CD4-positive, alpha-beta T cell treated with Interleukin-4 for 4 hours (primary cell): ENCODE measurements at places on chromosomes 7 and 10.

DNA sequence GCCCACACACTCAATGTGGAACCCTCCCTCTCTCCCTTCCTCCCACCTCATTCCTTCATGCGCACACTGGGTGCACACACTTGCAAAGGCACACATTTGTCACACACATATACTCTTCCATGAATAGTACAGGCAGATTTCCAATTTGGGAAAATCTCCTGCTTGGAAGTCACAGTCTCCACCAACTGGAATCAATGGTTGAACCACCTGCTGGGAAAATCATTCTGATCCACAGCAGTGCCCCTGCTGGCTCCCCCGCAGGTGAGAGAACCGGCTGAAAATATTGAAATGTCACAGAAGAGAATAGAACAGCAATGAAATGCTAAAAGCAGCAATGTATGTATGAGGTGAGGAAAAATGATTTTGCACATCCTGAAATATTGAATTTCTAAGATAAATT is 232.7 kb downstream of the ADAM12 start:
- no peak for DNase-seq

DNA sequence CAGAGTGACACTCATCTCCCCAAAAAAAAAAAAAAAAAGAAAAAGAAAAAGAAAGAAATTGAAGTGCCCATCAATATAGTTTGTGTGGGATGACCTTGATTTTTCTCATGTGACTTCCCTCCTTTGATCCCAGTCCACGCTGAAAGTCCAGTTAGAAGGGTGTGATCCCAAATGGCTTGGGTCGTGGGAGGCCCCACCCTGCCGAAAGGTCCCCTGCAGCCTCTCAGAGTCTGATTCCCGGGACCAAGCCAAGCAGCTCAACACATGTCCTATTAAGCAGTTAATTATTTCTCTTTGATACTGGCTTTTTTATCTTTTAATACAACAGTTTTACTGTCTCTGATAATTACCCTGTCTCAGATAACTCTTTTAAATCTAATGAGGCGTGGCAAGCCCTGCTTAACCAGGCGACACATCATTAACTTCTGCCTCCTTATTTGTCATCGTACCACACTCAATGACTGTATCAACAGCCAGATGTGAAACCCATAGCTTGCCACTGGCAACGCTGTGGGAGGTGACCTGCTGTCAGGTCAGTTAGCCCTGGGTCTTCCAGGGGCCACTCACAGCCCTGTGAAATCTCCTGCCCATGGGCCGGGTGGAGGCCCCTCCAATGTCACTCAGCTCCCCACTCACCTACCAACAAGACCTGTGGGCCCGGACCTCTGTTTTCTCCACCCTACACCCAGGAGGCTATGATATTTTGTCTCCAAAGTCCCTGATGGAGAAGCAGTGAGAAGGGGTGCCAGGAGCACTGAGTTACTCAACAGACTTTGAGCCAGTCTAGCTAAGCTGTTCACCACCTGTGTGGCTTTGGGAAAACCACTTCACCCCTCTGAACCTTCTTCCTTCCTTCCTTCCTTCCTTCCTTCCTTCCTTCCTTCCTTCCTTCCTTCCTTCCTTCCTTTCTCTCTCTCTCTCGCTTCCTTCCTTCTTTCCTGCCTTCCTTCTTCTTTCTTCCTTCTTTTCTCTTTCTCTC is 110.0 kb upstream of the SFMBT2 start:
- no peak for DNase-seq

DNA sequence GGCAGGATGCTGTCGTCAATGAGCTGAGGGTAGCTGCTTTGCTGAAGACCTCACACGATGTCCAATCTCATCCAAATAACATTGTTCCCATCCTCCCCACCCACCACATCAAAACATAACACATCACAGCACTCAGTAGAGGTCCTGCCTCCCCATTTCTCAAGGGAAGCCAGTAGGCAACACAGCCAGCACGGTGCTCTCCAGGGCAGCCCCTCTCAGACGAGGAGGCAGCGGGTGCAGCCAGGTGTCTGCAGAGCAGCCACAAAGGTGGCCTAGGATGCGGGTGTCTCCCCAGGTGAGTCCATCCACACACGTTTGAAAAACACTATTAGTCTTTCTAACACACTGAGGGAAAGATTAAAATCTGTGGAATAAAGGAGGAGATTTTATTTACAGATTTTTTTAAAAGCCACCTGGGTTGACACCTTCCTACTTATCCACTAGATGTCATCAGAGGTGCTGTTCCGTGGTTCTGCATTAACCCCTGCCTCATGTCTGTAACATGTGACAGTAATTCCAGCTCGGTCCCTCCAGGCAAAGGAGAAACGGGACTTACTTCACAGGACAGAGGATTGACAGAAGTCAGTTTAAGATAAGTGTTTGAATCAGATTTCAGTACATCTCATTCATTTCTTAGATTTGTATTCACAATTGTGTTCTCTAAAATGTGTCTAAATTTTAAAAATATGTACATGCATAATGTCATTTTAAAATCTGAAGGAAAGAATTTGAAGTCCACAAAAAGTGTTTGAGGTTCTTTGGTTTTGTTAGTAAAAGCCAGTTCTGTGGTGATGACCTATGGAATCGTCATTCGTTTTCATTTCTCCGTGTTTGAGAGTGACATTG is 68.0 kb downstream of the LANCL2 start:
- DNase-seq = peak; percentile 27

GRCh38 chr7:128891110-128891941 is 19.2 kb downstream of the KCP start:
- no peak for DNase-seq

DNA sequence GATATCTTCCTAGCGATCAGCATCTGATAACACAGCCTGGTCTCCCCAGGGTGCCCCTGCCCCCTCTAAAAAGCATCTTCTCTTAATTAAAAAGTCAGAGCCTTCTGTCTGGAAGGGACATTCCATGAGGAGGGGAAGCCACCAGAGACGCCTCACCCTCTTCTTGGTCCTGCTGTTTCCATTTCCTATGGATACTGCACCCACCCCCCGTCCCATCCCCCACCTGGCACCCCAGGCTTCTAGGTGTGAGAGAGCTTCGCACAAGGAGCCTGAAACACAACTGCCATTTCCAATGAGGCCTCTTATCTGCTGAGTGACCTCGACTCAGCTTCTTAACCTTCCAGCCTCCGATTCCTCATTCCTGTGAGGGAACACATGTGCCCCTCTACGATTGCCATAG is 51.4 kb downstream of the COL13A1 start:
- DNase-seq = no peak

GRCh38 chr10:72126184-72126871 is 38.0 kb upstream of the SPOCK2 start:
- DNase-seq = peak; percentile 33

DNA sequence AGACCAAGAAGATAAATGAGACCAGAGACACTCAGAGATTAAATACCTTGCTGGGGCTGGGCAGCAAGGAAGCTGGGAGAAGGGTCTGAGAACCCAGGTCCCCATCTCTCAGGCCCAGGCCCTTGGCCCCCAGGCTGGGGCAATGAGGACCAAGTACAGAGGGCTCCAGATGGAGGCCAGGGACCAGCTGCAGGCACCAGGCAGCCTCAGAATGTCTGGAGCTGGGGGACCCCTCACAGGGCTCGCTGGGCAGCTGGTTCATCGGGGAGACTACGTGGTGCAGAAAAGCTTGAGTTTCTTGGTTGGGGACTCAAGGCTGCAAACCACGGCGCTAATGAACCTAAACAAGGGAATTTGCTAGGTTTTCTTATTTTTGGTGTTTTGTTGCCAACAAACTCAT is 75.6 kb downstream of the PRKAG2 start:
- no peak for DNase-seq

DNA sequence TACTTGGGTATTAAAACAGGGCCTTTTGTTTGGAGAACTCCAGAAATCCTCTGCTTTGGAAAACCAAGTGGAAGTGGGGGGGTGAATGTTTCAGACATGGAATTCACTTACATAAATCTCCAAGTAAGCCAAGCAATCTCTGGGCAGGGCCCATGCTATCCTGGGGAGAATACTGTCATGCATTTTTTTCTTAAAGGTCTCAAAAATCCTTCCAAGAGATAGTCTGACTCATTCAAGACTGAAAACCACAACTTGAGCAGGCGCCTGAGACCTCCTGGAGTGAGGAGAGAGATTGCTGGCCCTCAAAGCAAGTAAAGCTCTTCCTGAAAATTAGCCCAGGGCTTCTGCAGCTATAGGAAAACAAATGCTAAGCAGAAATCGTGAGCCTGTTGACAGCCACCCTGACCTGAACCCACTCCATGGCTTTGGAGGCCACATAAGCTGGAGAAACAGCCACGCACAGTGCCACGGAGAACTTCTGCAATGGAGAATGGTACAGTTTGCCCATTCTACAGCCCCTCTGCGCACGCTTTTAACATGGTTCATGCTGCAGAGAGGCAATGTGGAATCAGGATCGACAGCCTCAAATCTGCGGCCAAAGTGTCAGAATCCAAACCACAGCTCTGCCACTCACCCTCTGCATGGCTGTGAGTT is 203.1 kb upstream of the AUTS2 start:
- no peak for DNase-seq

- no peak for DNase-seq
Measured at GRCh38 chr7:137482466-137482865, 138.9 kb upstream of the PTN start.

GRCh38 chr10:135601-136464 is 578 bp downstream of the ZMYND11 start:
- DNase-seq = peak; percentile 52

DNA sequence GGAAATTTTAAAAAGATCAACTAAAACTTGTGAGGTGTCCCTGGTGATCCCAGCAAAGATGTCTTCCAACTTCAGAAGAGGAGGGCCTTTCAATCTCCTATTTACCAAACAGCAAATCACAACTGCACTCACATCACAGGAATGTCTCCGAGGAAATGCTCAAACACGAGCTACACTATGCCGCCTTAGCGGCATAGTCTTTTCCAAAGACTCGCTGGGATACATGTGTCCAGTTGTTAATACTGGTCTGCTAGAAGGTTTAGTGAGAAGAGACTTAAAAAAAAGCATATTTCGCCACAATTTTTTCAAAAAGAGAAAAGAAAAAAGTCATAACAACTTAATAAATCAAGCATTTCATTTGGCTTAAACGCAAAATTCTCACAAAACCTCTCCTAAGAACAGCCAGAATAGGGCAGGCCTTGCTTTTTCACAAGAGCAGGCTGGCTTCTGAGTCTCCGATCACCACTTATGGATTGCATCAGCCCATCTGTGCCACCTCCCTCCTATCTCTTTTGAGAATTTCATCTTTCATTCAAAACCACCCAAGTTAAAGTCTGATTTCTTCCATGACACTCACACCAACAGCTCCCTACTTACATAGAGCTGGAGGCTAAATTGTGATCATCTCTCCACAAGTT is 66.1 kb downstream of the GNA12 start:
- DNase-seq = no peak

DNA sequence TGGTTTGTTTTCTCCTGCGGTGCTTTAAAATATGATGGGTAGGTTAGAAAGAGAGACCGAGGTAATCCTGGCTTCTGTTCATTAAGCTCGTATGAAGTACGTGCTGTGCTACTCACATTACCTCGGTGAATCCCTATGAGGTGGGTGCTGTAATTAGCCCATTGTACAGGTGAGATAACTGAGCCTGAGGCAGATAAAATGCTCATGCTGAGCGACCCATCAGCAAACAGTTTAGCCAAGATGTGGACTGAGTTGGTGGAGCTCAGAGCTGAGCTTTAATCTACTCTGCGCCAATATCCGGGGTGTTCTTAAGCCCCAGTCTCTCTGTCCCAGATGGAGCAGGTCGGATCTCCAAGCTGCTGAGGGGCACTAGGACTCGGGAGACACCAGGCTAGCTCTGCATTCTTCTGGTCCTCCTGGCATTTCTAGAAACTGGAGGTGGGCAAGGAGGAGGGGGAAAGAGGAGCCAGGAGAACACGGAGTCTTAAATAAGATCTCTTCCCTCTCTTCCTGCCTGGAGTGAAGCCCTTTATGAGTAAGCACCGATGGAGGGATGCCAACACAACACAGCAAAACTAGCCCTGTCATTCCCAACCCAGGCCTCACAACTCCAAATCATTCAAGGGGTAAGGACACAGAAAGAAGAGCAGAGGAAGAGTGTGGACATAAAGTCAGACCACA is 458.5 kb downstream of the KCNMA1 start:
- DNase-seq = no peak

GRCh38 chr7:75050501-75050900 is 23.1 kb downstream of the RCC1L start:
- no peak for DNase-seq

- DNase-seq = no peak
Measured at GRCh38 chr7:13016036-13016581, 328.7 kb downstream of the ARL4A start.

DNA sequence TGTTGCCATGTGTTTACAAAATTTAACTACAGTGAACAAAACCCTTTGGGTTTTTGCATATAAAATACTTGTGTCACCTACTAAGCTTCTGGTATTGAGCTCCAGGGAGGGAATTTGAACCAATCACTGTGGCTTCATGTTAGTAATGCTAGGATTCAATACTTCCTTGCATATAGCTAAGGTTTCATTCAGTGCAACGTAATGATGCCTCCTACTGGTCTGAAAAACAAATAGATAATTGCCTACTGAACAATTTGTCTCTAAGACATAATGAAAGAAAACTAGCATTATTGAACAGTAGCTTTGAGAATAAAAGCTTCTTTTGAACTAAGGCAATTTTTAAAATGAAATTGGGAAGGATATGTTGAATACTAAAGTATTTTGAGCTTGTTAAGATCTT is 244.4 kb downstream of the ZWINT start:
- DNase-seq = no peak

DNA sequence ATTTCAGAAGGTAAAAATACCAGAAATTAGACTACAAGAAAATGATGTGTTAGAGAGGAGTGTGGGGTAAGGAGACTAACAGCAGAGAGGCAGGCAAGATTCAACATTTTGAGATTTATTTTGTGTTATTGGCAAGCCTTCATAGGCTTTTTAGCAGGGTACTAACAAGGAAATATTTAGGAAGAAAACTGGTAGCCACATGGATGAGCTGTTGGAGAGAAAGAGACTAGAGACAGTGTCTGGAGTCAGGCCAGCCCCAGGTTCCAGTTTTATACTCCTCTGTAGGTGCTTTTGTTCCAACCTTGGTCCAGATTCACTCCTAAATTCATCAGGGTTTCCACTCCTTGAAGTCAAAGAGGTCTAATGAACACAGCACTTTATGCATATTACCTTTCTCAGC is 41.1 kb downstream of the GPRIN2 start:
- DNase-seq = no peak

- DNase-seq = peak; percentile 63
Measured at GRCh38 chr10:98414932-98415730, at the start of gene PYROXD2. PYROXD2 (minus strand) TSS chr10:98415182; CDS start chr10:98415135, 47 bp downstream.

GRCh38 chr10:78964274-78964951 is 104.4 kb upstream of the ZMIZ1 start:
- DNase-seq = no peak
